Activated CD8-positive, alpha-beta memory T cell treated with anti-CD3 and anti-CD28 coated beads, Interleukin-2, amount 10 ng/mL, durations not matched to agents 7 days and 5 days (primary cell): ENCODE measurements at places on chromosomes 2 and 18.
A peak's percentile ranks its signal among the peaks of the same experiment; 100 is the strongest.

DNA sequence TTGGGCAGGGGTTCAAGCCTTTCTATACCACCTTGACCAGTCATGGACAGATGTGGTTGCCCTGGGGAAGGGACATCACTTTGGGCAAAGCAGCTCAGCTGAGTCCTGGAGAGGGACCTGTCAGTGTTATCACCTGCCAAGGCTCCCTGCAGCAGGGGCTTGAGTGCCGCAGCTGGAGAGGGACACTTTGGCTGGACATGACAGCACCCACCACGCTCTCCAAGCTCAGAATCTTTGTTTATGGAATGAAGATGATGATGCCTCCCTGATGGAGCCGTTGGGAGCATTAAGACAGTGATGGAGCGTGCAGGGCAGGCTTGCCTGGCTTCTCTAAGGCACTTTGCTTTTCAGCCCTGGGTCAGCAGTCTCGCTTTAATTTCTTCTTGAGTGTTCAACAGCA, 4.3 kb upstream of the TFCP2L1 start:
- DNase-seq: no peak

DNA sequence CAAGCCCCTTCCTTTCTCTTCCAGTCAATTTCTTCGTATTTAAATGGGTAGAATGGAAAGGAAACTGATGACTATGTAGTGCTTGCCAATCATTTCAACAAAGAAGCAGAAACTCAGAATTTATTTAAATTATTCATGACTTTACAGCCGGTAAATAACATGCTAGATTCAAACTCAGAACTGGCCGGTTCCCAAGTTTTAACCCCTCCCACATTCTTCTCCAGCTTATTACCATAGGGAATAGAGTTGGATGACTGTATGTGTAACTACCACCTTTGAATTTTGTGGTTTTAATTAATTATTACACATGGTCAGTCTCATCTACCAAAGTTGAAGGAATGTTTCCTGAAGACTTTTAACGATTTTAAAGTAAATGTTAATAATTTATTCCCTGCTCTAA, 819.3 kb upstream of the LRATD1 start:
- DNase-seq: no peak

GRCh38 chr2:61938511-61938910, 33.0 kb downstream of the COMMD1 start:
- no peak for DNase-seq

- DNase-seq: no peak
Measured at GRCh38 chr2:5834501-5834900, 142.3 kb downstream of the SOX11 start.

GRCh38 chr2:160258492-160258805, 58.4 kb upstream of the ITGB6 start:
- no peak for DNase-seq

- peak; percentile 69 for DNase-seq
Measured at GRCh38 chr2:33395655-33396249, 80.7 kb upstream of the RASGRP3 start.

- no peak for DNase-seq
Measured at GRCh38 chr2:143674051-143674450, 544.8 kb downstream of the ARHGAP15 start.

GRCh38 chr18:63443829-63444228, 21.6 kb upstream of the VPS4B start:
- no peak for DNase-seq

DNA sequence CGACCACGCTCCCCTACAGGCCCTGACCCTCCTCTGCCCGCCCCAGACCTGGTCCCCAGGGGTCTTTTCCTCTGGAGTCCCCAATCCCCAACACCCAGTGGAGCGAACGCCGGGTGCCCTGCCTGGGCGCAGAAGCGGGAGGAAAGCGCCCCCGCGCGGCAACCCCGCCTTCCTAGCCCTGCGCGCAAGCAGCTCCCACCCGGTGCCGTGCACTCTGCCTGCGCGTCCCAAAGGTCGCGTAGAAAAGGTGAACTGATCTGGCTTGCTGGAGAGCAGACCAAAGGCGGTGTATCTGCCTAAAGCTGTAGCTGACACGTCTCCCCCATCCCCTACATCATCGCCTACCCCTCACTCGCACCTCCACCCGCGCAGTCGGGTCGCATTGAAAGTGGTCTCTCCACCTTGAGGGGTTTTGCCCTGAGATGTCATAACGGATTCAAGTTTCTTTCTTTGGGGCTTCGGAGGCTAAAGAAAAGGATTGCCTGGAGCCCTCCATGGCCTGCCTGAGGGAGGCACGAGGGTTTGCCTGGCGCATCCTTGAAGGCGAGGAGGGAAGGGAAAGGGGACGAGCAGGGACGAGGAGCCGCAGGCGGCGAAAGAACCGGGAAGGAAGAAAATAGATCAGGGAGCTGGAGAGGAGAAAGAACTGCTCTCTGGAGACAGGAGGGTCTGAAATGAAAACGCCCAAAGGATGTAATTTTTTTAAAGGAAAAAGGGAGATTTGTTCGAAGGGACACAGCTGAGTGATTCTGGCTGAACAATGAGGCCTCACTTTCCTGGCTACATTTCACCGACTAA, 5.8 kb downstream of the GAD1 start:
- DNase-seq: no peak
